ENCODE measurements at places on chromosomes 3 and 15.

DNA sequence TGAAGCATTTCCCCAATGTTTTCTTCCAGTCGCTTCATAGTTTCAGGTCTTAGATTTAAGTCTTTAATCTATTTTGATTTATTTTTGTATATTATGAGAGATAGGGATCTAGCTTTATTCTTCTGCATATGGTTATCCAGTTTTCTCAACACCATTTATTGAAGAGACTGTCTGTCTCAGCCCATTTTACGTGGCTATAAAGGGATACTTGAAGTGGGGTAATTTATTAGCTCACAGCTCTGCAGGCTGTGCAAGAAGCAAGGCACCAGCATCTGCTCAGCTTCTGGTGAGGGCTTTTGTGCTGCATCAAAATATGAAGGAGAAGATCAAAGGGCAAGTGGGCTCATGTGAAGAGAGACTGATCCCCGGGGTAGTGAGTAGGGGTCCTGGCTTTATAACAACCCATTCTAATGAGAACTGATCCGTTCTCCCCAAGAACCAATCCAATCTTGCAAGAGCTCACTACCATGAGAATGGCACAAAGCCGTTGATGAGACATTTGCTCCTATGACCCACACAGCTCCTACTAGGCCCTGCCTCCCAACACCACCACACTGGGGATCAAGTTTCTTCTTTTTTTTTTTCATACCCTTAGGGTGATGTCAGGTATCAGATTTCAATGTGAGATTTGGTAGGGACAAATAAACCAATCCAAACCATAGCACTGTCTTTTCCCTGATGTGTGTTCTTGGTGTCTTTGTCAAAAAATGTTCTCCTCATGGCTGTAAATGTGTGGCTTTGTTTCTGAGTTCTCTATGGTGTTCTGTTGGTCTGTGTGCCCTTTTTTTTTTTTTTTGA is 63.2 kb downstream of the IQGAP1 start:
- DNase-seq = no peak

DNA sequence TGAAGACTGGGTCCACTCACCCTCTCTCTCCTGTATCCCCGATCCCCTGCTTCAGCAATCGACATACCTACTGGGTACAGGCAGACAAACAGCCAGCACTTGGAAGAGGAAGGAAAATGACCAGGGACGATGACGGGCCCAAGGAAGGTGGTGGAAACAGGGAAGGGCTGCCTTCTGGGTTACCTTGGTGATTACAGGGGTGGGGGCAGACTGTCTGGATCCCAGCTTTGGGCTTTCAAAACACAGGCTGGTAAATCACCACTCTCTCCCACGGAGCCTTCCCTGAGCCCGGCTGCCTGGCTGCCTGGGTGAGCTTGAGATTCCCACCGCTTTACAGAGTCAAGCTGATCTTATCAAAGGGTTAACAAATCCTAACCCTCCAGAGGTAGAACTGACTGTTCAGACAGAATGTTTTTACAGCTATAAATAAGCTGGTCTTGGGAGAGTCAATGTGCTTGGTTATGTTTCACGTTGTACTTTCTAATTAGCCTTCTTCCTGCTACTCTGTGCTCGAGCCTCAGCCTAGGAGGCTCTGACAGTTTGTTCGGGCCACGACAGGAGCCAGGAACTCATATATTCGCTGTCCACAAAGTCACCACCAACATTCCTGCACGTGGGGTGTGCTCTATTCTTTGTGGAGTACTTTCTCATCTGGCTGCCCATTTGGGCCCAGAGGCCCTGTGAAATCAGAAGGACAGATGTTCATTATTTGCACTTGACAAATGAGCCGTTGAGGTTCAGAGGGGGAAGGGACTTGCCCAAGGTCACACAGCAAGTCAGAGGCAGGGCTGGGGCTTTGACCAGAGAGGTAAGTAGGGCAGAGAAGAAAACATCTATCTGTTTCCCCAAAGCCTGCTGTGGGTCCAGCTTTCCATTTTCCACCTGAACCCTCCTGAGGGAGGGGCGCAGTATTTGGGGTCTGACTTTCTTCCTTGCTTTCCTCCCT is 63.5 kb downstream of the FEM1B start:
- DNase-seq = no peak

GRCh38 chr3:35523838-35524237 is 115.5 kb upstream of the ARPP21 start:
- DNase-seq = no peak

DNA sequence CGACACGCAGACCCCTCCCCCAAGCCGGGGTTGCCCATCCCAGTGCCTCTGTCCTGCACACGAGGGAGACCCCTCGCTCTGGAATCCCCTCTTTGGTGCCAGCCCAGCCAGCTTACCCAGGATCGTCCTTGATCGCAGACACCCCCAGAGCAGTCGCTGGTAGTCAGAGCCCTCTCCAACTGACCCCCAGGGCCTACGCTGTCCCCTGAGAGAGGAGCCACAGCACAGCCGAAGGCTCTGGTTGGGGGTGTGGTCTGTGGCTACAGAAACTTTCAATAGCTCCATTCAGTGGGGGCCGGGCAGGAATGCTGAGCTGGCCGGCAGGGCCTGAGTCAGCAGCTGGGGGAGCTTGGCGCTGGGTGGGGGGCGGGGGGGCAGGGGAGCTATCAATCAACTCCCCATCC is at the start of gene LCTL:
LCTL (minus strand) TSS at position 258 of the 404 bp plus-strand sequence. CDS start 633 bp downstream, outside the sequence.
- DNase-seq = no peak

GRCh38 chr3:129605203-129605921 is 1.1 kb downstream of the PLXND1 start:
- peak; percentile 42 for DNase-seq

GRCh38 chr3:66451766-66452165 is 49.1 kb downstream of the LRIG1 start:
- DNase-seq = no peak

Data from activated CD4-positive, alpha-beta T cell treated with anti-CD3 and anti-CD28 coated beads, Interleukin-2, amount 50 U/mL, for 4 hours (primary cell).